ENCODE measurements at places on chromosomes 7 and 10. TPM values are rescaled to one million over a fixed set of nuclear protein-coding genes. Genes with fewer than 3 reads are reported as not detected.

The ZNF398 gene
- 55.4 TPM for total RNA-seq

The MUC12 gene
- total RNA-seq, result not detected

The GRM3 gene
- not detected for total RNA-seq

The PPP1R3C gene
- total RNA-seq, result 50.0 TPM

DNA sequence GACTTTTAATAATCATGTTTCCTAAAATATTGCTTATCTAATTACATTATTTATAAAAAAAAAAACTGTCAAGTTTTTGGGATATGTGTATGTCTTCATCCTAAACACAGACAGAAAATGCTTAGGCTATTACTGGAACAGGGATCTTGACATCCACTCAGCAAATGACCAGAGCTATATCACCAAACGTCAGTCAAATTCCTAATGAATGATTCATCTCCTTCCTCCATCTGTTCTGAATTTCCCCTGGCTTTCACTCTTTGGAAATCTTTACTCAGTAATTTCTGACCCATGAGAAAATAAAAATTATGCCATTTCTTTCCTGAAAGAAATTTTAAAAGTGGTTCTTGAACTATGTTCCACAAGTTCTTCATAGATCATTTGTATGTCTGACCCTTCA is 552.4 kb upstream of the KCND2 start:
- no peak for DNase-seq

DNA sequence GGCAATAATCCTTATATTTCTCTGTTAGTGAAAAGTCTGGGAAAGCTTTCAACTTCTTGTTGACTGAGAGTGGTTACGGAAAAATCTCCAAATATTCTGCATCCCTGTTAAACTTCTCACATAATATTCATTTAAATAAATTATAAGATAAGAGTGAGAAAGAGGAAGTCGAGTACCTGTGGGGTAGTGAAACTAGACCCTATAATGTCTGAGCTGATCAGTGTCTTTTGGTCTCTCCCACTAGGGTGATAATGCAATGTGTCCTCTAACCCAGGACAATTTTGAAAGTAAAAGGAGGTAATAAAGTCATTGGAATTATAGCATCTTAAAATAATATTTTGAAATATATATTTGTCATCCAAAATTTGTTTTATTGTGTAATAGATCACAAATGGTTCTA is 2.1 kb upstream of the AGR3 start:
- DNase-seq, result no peak

DNA sequence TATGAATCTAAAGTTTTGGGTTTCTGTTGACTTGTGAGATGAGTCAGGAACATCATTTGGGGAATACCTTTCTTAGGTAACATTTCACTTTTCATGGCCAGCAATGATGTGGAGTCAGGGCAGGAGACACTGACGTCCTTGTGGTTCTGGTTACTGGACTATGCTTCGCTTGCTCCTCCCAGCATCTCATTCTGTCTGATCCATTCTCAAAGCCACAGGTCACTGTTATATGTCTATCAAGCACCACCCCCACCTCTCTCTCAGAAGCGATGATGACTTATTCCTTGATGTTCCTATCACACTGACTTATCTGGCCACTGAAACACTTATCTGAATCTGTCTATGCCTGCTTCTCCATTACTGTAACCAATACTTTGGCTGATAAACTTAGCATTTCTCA is 51.6 kb downstream of the TES start:
- DNase-seq, result no peak

DNA sequence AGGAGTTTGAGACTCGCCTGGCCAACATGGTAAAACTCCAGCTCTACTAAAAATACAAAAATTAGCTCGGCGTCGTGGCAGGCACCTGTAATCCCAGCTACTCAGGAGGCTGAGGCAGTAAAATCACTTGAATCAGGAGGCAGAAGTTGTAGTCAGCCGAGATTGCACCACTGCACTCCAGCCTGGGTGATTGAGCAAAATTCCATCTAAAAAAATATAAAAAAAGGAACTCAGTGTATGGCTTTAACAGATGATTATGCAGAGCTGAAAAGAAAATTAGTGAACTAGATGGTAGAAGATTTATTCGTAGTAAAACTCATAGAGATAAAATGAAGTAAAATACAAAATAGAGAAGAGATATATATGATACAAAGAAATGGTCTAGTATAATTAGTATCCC is 12.6 kb upstream of the CNOT4 start:
- no peak for DNase-seq

DNA sequence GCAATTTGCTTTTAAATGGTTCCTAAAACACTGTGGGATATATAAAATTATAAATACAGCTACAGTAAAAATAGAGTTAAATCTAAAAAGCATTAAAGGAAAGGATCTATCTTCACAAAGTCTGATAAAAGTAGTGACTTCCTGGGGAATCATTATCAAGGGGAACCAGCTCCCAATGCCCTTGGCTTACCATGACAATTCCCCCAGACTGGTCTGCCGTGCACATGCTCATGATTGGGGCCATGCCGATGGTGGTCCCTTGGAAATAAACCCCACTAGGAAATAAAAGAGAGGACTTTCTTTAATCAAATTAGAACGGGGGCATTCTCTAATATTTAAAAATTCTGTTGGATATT is 201.8 kb downstream of the FANK1 start:
- no peak for DNase-seq

DNA sequence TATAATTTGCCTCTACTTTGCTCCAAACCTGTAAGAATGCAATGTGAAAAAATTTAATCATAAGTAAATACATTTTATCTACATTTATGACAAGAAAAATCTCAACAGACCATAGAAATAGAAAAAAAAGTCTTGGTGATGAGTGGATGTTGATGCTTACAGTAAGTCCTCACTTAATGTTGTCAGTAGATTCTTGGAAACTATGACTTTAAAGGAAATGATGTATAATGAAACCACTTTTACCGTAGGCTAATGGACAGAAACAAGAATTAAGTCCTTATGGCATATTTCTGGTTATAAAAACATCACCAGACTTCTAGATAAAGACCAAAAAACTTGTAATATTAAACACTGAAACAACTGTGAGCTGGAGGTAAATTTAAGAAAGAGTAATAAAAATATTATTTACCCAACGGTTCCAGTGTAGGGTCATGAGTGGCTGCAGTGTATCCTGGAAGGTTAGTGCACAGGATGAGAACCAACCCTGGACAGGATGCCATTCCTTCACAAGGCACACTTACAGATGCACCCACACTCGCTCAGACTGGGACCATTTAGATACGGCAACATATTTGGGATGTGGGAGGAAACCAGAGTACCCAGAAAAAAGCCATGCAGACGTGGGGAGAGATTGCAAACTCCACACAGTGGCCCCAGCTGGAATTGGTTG is 76.3 kb downstream of the GLCCI1 start:
- no peak for DNase-seq

- no peak for DNase-seq
These were observed 424.9 kb downstream of the CALN1 start for GRCh38 chr7:71987200-71987767.

DNA sequence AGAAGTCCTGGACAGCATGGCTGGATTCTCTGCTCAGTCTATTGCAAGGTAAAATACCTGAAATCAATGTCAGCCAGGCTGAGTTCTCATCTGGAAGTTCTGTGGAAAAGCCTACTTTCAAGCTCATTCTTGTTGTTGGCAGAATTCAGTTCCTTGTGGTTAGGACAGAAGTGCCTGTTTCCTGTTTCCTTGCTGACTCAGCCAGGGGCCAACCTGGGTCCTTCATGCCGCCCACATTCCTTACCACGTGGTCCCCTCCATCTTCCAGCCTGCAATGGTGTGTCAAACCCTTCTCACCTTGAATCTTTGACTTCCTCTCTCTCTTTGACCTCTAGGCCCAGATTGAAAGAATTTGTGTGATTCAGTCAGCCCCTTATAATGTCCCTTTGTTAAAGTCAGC is 197.1 kb upstream of the STK17A start:
- no peak for DNase-seq

DNA sequence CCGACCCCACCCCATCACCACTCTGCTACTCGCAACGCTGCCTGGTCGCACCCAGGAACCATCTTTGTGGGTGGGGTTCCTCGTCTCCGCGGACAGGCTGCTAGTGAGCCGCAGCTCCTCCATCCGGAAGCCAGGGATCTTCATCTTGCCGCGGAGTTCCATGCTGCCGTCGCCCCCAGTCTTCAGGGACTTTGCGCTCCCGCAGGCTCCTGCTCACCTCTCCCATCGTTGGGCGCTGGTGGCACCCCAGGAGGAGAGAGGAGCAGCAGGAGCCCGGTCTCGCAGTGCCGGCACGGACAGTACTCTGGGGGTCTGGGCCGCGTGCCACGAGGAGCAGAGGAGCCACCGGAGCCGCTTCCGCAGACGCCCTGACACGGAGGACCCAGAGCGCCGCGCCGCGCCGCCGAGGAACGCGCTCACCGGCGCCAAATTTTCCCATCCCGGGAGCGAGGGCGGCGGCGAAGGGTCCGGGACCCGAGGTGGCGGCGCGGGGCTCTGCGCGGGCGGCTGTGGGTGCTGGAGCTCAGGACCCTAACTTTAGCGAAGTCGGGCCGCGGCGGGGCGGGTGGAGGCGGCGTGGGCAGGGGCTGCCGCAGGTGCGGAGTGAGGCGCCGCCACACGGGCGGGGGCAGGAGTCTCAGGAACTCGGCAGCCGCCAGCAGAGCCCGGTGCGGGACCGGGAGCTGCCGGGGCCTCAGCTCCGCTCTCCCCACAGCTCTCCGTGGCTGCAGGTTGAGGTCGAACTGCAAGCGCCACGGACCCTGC is 750.1 kb upstream of the SORCS1 start:
- DNase-seq, result no peak

- DNase-seq, result no peak
These were observed 15.8 kb downstream of the NAPEPLD start for GRCh38 chr7:103132995-103133688.

GRCh38 chr10:46530249-46531186 is 25.9 kb downstream of the GPRIN2 start:
- peak; percentile 24 for DNase-seq

- DNase-seq, result peak; percentile 64
These were observed 69.4 kb downstream of the ARMH3 start for GRCh38 chr10:101986624-101986971.

DNA sequence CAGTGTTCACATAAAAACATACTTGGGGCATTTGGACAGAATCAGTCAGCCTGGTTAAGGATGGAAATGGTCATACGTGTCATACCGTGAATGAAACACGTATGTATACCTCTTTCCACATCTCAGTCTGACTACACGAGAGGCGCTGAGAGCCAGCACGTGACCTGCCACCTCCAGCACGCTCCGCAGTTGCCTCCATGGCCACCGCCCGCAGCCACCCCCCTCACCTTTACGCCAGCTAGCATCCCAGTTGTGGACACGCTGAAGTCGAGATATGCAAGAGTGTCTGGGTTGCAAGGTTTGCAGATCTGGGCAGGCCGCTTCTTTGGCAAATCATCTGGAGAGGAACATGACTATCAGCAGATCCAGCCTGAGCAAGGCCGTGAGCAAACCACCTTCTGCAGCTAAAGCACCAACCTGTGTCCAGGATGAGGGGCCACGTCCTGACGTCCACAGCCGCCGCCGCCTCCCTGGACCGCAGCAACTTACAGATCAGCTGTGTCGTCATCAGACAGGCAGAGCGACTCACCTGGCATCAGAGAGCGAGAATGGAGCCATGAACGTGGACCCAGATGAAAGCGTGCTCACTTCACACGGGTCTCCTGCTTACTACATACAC is 209.4 kb downstream of the ZMYND11 start:
- no peak for DNase-seq

GRCh38 chr7:28729281-28729680 is 228.8 kb downstream of the TRIL start:
- peak; percentile 46 for DNase-seq

- peak; percentile 17 for DNase-seq
These were observed 177.5 kb downstream of the TWIST1 start for GRCh38 chr7:18939771-18940592.

- peak; percentile 13 for DNase-seq
These were observed 301.6 kb upstream of the HPS1 start for GRCh38 chr10:98748298-98748697.

DNA sequence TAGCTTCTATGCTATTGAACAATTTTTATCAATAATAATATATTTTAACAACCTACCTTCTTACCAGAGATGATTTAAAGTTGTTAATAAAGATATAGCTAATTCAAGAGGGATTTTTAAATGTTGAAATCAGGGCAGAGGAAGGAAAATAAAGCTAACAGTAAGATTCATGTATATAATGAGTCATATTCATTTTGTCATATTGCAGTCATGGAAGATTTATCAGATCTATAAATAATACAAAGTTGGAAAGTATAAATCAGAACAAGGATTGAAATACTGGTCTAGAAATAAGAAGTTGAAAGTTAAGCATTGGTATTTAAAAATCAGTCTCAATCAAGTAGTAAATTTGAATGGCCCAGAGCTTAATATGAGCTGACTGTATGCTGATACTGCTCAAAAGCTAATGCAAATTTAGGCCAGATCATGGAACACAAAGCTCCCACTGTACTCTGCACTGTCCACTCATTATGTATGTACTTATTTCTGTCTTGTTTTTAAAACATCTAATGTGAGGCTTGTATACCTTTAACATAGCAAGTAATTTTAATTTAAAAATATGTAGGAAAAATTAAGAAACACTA is 196.9 kb downstream of the ZEB1 start:
- no peak for DNase-seq

The IFIT1 gene
- total RNA-seq, result 0.29 TPM

The MBLAC1 gene
- not detected for total RNA-seq

The AKR1D1 gene
- total RNA-seq, result not detected

GRCh38 chr10:52645187-52645758 is 127.3 kb downstream of the MBL2 start:
- no peak for DNase-seq

The CYP2C19 gene
- total RNA-seq, result 0.89 TPM

All from stomach (tissue), 19 donors.